ENCODE measurements at places on chromosomes 2 and 18.

DNA sequence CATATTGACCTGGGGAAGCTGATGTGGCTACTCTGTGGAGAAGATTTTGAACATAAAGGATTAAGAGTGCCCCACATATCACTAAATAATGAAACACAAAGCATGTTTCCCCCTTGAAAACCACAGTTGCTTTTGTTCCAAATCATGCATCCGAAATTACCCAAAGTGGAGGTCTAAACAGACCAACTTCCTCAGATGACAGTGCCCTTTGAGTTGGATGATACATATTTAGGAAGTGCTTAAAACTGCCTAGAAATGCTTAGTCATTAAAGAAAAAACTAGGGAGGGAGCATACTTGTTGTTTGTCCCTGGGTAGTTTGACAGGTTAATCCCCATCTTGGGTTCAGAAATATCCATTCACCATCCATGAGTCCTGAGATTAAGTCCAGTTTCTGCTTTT is 1070.3 kb downstream of the SUCLG1 start:
- no peak for DNase-seq

DNA sequence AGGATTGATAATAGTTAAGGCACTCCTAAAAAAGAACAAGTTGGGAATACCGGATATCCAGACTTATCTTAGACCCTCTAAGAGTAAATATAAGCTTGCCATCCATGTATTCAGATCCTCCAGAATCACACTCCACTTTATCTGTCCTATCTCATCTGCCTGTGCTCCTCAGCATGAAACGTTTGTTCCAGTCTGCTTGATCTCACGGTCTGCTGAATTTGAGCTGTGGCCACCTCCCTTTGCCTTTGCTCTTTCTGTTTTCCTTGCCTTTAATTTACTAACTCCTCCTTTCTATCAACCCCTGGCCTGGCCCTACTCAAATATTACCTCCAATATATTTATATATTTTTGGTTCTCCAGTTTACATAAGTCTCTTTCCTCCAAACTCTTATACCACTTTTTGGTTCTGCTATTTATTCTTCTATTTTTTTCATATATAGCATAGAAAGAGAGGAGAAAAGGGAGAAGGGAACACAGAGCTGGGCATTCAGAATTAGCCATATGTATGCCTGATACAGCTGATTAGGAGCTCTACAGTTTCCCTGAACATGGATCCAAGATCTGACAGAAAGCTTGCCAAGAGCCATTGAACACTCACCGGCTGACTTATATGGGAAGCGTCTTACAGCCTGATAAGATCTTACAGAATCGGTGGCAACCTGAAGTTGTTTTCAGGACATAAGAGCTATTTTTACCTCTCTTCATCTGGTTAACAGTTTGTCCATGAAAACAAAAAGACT is 21.8 kb upstream of the DNAJC27 start:
- DNase-seq: no peak

GRCh38 chr2:68103709-68104055 is 40.9 kb upstream of the C1D start:
- no peak for DNase-seq

GRCh38 chr2:232137356-232138147 is 176.0 kb downstream of the DIS3L2 start:
- DNase-seq: no peak

- DNase-seq: no peak
Observed at GRCh38 chr2:214203744-214204289, 207.0 kb upstream of the VWC2L start.

DNA sequence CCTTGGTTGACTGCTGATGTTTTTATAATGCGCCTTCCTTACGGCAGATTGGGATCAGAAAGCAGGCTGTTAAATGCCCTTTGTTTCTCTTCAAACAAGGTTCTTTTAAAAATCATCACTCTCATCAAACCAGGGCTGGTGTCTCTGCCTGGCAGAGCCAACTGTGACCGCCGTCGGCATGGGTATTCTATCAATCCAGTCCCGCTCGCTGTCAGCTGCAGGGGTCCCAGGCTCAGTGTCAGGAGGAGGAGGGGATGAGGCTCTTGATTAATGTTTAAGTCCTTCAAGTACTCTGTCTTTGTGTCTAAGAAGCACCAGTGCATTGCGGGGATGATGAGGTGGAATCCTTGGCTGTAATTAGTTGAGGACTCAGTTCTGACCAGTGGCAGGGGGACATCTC is 348.1 kb downstream of the RNF144A start:
- DNase-seq: no peak

DNA sequence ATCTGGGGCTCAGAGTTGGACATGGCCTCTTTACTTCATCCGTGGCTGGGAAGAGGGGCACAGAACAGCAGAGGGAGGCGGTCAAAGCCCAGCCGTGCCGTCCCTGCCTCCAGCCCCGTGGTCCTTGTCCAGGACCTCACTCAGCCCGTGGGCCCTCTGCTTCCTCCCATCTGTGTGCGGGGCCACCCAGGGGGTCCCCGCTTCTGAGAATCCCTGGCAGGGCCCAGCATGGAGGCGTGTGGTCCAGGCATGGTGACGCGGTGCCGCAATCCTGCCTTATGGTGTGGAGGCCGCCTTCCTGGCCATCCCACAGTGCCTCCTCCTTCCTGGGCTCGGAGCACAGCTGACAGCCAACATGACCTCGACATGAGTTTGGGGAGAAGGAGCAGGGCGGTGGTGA is 232.6 kb downstream of the FAM210A start:
- DNase-seq: no peak

- no peak for DNase-seq
Observed at GRCh38 chr2:215414674-215415073, 21.2 kb downstream of the FN1 start.

GRCh38 chr18:31710826-31711225 is 26.4 kb upstream of the B4GALT6 start:
- no peak for DNase-seq

DNA sequence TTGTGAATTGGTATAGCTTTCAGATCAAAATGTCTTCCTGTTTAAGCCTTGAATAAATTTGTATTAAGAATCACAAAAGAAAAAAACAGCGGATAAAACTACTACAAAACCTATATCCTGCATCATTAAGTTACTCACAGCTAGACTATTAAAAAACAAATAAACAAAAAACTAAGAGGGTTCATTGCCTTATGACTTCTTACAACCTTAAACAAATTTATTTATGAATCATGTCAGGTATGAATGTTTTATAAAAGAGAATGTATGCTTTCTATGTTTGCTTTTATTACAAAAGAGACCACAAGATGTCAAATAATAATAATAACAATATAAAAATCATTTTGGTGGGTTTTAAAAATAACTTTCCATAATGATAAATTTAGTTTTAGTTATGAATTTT is 109.6 kb downstream of the FIGN start:
- DNase-seq: no peak

DNA sequence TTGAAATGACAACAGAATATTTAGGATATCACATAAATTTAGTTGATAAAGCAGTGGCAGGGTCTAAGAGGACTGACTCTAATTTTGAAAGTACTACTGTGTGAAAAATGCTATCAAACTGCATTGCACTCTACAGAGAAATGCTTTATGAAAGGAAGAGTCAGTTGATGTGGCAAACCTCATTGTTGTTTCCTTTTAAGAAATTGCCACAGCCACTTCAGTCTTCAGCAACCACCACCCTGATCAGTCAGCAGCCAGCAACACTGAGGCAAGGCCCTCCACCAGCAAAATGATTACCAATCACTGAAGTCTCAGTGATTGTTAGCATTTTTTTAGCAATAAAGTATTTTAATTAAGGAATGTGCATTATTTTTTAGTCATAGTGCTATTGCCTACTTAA is 488.7 kb upstream of the SLC39A10 start:
- DNase-seq: no peak

DNA sequence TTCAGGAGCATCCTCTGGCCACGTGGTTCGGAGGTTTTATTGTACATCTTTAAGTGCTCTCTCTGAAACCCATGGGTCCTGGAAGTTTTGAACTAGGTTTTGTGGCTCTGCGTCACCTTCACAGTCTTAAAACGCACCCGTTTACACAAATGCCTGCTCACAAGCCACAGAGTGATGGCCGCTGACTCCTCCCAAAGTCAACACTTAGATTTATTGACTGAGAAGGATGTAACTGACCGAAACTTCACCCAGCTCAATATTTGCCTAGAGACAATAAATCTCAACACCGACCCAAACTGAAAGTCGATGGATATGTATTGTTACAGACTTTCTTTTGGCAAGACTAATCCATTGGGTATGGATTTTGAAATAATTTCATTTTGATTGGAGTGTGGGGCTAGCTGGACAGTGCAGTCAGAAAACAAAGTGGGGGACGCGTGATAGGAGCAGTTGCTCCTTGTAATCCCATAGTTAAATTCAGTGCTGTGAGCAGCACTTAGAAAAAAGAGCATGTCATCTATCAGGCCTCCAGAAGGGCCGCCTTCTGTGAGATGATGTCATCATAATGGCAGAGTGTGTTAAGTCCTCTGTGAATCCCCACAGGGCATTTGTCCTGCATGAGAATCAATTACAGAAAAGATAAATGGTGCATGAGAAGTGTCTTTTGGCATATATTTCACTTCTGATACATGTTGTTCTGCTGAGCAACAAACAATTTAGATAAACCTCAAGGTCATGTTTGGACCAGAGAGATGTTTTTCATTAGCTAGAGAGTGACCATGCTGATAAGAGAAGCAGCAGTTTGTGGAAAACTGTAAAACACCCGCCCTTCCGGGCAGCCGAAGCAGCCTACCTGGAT is 183.7 kb downstream of the INO80D start:
- DNase-seq: no peak

GRCh38 chr18:55235094-55235461 is 275.8 kb upstream of the CCDC68 start:
- no peak for DNase-seq

DNA sequence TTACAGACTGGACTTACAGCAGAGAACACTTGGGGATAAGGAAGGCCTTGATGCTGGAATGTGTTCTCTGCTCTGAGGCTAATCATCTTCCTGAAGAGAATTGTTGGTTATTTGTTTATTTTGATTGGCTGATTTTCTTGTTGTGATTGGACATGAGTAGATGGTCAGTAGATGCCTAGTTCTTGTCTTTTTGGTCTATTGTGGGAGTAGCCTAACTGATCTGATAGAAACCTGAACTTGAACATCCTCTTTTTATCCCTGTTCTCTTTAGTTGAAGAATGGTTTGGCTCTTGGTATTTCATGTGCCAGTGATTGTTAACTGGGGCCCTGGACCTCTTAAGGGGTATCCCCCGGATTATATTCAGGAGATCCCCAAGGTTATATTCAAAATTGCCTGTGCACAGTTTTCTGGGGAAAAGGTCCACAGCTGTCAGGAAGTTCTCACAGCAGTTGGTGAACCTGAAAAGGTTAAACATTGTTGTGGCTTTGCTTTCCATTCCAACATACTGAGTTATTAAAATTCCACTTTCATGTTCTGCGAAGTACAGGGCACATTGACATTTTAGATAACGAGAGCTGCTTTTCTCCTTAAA is 13.6 kb downstream of the TWSG1 start:
- no peak for DNase-seq

- no peak for DNase-seq
Observed at GRCh38 chr2:36919041-36919837, 47.1 kb downstream of the STRN start.

DNA sequence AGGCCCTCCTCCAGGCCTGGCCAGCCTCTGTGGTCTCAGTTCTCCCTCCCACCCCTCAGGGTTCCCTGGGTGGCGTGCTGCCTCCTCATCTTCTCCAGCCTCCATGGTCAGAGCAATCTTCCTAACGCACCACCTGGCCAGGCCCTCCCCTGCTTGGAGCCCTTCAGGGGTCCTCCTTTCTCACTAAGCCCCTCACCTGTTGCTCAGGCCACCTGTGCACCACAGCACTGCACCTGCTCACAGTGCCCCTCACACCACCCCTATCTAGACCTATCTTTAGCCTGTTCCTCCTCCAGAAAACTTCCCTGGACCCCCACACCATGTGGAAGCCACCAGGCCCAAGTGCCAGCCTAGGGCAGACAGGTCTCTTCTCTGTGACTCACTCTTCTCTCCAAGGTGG is 267.1 kb downstream of the ATAD2B start:
- no peak for DNase-seq

DNA sequence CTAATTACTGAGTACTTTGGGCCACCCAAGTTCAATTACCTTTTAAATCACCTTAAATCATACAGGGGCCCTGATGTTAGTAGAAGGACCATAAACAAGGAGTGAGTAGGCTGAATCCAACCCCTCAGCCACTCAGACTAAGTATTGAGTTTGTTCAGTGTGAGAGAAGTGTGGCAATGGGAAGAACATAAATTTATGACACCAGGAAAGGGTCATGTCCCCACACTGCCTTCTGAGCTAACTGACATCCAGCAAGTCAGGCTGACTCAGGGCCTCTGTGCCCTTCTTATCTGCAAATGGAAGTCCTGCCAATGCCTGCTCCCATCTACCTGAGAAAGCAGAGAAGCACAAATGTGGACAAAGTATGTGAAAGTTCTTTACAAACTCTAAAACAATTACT is 12.9 kb downstream of the PLEKHM3 start:
- no peak for DNase-seq

DNA sequence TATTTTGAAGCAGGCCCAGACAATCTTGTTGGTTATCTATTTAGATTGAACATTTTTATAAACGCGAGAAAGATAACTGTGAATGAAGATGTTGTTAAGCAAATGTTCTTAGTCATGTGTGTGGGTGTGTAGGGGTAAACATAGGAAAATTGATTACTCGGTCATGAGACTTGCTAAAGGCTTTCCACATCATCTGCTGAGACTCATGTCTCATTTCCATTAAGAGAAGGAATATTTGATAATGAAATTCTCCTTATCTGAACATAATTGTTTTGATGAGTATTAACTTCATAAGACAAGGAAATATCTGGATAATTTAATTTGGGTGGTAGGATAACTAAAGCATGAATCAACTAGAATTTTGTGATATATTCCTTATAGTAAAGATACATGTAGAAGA is 19.7 kb downstream of the CCDC102B start:
- no peak for DNase-seq

DNA sequence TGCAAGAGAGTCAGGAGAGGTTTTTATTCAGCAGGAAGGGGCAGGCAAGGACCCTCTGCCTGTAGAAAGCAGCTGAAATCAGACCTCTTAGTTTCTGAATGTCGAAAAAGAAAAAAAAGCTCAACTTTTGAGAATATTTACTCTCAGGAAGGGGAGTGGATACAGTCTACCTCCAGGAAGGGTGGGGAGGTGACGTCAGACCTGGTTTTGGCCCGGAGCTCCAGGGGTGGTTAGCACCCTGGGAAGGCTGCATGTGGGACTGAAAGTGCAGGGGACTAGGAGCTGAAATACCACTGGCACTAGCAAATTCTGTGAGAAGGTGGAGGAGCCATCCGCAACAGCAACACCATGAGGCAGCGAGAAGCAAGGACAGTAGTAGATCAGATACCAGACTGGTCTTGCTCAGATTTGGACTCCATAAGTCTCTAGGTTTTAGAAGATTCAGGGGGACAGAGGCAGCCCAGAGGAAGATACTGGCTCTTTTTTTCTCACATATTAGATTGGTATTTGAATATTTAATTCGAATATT is 19.8 kb downstream of the MC2R start:
- DNase-seq: no peak

- no peak for DNase-seq
Observed at GRCh38 chr18:34976123-34976522, 65.1 kb upstream of the MAPRE2 start.

Data from fibroblast of the conjunctiva (primary cell).